ENCODE measurements at places on chromosomes 3 and 15. TPM values are rescaled to one million over a fixed set of nuclear protein-coding genes. Genes with fewer than 3 reads are reported as not detected.
A peak's percentile ranks its signal among the peaks of the same experiment; 100 is the strongest.

- no peak for DNase-seq
Observed at GRCh38 chr15:85899927-85900326, 105.2 kb upstream of the KLHL25 start.

DNA sequence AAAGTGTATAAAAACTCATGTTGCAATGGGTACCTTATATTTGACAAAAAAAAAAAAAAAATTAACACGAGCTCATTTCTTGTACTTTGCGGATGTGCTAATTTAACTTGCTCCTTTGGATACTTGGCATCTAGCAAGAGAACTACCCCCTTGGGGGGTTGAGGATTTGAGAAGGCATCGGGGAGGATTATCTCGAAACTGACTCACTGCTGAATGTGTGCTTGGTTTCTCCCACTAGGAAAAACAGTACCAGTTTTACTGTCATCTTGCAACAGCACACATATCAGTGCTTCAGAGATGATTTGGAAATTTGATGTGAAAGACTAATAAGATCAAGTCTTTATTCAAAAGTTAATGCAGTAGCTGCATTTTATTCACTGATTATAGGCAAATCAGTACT lies 891 bp downstream of the EXOG start:
- DNase-seq = peak; percentile 36

- no peak for DNase-seq
Observed at GRCh38 chr15:71811036-71811736, 832 bp downstream of the NR2E3 start.

DNA sequence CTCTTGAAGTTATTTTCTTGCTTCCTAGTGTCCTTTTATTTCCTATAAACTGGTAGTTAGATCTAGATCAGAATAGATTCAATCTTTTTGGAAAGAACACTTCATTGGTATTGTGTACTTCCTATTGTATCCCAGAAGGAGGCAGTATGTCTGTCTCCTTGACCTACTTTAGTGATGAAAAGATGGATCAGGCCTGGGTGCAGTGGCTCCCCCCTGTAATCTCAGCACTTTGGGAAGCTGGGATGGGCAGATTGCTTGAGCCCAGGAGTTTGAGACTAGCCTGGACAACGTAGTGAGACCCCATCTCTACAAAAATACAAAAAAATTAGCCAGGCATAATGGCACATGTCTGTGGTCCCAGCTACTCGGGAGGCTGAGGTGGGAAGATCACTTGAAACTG lies 12.0 kb downstream of the BSN start:
- no peak for DNase-seq

DNA sequence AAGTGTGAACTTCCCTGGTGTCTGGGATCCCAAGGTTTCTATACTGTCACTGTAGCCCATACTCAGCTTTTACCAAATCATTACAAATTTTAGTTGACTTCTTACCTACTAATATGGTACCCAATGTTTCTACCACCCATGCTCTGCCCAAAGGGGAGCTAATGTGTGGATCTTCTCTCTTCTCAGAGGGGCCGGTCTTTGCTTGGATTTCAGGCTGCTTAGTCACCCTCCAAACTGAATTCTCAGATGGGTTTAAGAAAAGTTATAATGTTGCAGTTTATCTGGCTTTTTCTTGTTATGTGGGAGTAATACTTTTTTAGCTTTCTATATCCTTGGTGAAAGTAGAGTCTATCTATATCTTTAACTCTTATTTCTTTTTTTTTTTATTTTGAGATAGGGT lies 67.1 kb upstream of the AKAP13 start:
- DNase-seq = no peak

DNA sequence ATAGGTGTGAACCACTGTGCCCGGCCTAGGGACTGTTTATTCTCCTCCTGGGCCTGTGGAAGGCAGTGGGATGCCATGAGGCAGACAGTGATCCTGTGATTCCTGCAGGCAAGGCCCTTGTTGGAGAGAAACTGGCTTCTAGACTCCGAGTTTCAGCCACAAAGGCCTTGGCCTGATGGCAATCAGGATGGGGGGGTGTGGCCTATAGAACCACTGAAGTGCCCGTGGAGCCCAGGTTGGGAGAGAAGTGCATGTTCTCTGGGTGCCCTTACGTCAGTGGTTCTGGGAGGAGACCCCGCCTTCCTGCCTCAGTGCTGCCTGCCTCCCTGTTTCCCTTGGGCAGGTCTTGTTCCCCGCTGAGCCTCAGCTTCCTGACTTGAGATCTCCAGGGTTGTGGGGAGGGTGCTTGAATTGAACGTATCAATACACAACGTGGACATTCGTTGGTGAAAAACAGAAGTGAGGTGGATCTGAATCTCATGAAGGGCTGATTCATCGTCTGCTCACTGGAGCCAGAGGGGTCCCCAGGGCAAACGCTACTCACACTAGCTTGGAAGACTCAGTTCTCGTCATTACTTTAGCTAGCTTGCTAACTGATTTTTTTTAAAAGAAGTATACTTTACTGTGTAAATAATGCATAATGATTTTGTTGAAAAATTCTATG lies 31.8 kb downstream of the IRAK2 start:
- peak; percentile 83 for DNase-seq

- DNase-seq = no peak
Observed at GRCh38 chr3:170359178-170359704, 1.7 kb downstream of the SKIL start.

- DNase-seq = no peak
Observed at GRCh38 chr15:83449937-83450506, 2.9 kb downstream of the SH3GL3 start.

DNA sequence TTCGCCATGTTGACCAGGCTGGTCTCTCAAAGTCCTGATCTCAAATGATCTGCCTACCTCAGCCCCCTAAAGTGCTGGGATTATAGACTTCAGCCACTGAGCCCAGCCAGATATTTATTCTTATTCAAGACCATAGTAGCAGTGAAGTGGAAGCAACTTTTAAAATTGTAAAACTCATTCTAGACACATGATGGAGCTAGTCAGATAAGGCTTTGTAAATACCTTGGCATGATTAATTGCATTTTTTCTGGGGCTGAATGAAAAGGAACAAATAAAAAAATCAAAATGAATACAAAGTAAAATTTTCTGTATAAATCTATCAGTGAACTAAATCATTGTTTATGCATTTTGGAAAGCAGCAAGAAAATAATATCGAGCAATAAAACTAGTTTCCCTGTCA lies 4.1 kb upstream of the MYO1E start:
- no peak for DNase-seq

GRCh38 chr3:195187609-195188425 lies 83.1 kb downstream of the XXYLT1 start:
- DNase-seq = no peak

DNA sequence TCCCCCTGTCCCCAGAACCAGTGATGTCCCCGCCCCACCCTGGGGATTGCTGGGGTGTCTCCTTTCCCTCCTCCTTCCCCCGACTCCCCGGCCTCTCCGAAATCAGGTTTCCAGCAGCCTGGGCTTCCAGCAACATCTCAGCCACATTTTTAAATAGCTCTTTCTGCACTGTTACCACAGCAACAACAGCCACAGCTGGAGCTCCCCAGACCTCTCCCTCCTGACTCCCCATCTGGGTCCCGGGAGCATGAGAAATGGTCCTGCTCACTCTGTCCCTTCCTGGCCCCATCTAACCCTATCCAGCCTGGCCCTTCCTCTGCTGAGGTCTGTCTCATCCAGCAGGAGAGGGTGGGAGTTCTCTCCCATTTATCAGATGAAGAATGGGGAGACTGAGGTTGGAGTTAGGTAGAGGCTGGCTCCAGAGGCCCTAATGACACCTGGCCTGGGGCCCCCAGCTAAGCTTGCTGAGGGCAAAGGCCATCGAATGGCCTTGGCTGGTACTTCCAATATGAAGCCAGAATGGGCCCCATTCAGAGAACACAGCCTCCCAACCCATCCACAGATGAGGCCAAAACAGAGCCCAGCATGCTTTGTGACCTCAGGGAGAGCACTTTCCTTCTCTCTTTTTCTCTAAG lies 1.5 kb downstream of the CAMK1 start:
- DNase-seq = no peak

GRCh38 chr15:55819397-55820034 lies 76.6 kb upstream of the PRTG start:
- DNase-seq = no peak

DNA sequence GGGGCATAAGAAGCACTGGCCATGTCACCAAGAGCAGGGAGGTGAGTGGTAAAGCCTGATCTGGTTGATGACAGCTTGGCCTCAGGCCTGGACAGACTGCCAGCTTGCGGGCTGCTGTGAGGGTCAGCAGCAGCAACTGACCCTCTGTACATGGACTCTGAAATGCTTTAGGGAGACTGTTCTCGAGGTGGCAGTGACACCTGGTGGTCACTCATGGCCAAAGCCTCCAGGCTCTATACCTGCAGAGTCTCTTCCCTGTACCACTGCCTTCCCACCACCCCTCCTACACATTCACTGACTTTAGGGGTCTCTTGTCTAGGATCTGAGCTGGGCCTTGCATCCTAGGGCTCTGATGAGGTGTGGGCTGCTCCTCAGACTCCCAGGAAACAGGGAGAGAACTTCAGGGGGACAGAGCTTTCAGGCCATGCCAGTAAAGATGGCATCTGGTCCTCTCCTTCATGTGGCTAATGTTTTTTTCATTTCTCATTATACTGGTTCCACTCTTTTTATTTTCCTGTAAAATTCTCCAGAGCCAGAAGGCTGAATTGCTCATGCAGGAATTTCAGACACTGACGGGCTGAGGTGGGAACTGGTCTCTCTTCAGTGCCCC lies 17.2 kb upstream of the TIMP4 start:
- peak; percentile 51 for DNase-seq

FBXL22 gene
- total RNA-seq = not detected

CATSPER2 gene
- total RNA-seq = 2.3 TPM

ALDH1L1 gene
- total RNA-seq = 0.11 TPM

CHRFAM7A gene
- total RNA-seq = 17.5 TPM

SMAD6 gene
- 9.0 TPM for total RNA-seq

CKMT1A gene
- total RNA-seq = 2.2 TPM

Data from Daoy (cell line).